ENCODE measurements at places on chromosomes 16 and 17.

GRCh38 chr16:83817022-83817421 is 9.2 kb downstream of the HSBP1 start:
- DNase-seq = no peak

- DNase-seq = no peak
These were observed 131.0 kb downstream of the AATF start for GRCh38 chr17:37079735-37080134.

GRCh38 chr17:65956814-65957213 is 235.1 kb downstream of the CEP112 start:
- DNase-seq = no peak

GRCh38 chr17:45098869-45099616 is 33.3 kb downstream of the PLCD3 start:
- peak; percentile 89 for DNase-seq

DNA sequence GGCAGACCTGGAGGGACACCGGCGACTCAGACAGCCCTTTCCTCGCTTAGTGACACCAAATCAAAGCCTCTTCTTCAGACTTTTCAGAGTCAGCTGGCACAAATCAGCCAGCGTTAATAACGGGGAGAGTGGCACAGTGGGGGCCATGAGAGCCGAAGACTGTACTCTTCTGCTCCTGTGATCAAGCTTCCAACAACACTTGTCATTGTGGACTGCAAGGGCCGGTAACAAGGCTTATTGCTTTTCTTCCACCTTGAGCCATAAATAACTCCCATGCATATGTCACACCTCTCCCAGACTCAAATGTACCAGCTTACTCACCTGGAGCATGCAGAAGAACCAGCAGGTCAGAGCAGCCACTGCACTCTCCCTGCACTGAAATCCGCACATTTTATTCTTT is 12.8 kb downstream of the FLCN start:
- no peak for DNase-seq

DNA sequence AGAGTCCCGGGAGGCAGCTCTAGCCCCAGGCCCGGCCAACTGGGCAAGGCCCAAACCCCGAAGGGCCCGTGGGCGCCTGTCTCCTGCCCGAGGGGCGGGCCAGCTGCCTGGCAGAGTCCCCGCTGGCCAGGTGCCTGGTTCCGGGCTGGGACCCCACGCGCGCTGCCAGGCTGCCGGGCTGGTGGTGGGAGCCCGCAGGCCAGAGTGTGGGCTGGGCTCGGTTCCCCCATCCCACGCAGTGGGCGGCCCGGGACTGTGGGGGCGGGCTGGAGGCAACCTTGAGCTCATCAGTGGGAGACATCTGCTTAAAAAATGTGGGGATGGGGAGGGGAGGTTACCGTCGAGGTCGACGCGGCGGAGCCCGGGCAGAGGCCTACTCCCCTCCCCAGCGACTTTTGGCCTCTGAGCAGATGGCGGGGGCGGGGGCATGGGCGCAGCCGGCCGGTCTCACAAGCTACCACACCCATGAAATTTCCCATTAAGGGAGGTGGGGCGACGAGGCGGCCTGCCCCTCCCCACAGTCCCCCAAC is 176.4 kb upstream of the GSE1 start:
- DNase-seq = no peak

- no peak for DNase-seq
These were observed 48.5 kb downstream of the NOS2 start for GRCh38 chr17:27751622-27752490.

DNA sequence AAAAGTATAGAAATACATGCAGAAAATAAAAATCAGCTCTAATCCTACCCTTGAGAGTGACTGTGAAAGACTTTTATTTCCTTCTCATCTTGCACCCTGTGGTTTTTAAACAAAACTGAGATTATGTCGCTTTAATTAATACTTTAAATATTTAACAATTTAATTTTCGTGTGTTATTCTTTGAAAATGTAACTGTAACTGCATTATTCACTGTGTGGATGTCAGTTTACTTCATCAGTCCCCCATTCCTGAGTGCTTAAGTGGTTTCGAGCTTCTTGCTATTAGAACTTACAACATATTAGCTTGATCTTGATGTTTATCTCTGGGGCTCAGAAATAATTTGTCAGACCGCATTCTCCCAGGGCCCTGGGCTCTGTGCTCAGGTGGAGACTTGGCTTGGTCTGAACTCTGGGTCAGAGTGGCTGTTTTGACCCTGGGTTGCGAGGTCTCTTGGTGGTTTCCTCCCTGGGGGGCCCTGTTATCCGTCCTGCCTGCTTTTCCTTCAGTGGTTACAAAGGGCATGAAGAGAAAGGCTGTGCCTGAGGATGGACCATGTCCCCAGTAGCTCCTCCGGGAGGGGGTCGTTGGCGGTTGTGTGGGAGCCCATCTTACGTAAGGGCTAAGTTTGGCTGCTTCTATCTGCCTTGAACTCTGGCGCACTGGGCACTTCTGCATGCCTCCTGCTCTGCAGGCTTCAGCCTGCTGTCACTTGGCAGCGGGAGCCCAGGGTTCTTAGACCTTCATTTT is 25.7 kb downstream of the AKAP1 start:
- no peak for DNase-seq

- DNase-seq = no peak
These were observed at the start of gene GSG1L for GRCh38 chr16:28063591-28064061. Gene GSG1L, minus strand, starts transcription at chr16:28063714. Its CDS starts 290 bp downstream, at chr16:28063424.

DNA sequence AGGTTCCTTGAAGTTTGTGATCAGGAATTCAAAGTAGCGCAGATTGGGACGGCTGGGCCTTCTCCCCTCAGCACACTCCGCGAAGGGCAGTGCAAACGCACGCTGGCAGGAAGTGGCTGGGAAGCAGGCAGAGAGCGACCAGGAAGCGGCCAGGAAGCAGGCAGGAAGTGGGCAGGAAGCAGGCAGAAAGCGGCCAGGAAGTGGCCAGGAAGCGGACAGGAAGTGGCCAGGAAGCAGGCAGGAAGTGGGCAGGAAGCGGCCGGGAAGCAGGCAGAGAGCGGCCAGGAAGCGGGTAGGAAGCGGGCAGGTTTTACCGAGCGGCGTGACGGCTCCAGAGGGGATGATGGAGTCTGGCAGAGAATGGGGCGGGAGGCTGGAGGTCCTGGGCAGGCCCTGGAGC is 3.2 kb downstream of the DPEP1 start:
- no peak for DNase-seq

DNA sequence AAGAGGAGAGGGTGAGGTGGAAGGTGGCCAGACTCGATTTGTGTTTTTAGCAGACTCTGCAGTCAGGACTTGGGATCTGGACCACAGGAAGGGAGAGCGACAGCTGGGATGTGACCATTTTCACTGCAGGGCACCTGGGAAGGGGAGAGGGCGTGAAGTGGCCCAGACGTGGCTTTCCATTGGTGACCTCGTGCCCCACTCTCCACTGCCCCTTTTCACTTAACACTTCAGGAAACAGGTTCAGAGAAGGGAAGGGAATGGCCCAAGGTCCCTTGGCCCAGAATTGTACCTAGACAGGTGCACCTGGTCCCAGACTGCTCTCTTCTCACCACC is 22.9 kb upstream of the MPRIP start:
- no peak for DNase-seq

DNA sequence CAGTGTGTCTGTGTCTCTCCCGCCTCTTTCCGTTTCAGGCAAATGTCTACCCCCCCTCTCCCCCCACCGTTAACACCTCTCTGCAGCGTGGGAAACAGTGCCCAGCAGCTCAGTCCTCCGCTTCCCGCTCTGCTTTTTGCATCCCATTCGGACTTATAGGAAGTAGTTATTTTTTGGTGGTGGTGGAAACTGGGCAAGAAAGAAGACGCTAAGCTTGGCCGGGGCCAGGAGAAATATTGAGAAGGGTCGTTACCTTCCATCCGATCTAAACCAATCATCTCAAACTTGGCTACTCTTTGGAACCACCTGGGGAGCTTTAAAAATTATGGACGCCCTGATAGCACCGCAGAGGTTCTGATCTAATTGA is 499 bp upstream of the HLF start:
- DNase-seq = no peak

GRCh38 chr17:7881276-7882054 is 7.1 kb upstream of the CHD3 start:
- DNase-seq = peak; percentile 72

GRCh38 chr17:38656959-38657823 is 17.6 kb downstream of the EPOP start:
- DNase-seq = peak; percentile 94

GRCh38 chr17:18217412-18218015 is 7.9 kb upstream of the LLGL1 start:
- DNase-seq = peak; percentile 85

DNA sequence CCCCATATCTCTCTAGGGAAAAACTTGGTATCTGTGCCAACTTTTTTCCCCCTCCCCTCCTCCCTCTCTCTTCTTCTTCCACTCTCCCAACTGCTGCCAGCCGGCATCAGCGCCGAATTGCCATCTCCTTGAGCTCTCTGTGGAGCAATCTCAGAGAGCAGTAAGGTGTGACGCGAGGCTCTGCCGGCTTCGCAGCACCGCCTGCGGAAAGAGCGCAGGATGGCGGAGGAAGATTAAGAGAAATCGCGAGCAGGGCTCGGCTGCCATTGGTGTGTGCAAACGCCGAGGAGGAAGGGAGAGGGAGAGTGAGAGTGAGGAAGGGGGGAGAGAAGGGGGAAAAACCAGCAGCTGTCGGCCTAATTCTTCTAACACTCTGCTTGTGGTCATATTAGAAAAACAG is 44.2 kb downstream of the NEUROD2 start:
- DNase-seq = peak; percentile 39

DNA sequence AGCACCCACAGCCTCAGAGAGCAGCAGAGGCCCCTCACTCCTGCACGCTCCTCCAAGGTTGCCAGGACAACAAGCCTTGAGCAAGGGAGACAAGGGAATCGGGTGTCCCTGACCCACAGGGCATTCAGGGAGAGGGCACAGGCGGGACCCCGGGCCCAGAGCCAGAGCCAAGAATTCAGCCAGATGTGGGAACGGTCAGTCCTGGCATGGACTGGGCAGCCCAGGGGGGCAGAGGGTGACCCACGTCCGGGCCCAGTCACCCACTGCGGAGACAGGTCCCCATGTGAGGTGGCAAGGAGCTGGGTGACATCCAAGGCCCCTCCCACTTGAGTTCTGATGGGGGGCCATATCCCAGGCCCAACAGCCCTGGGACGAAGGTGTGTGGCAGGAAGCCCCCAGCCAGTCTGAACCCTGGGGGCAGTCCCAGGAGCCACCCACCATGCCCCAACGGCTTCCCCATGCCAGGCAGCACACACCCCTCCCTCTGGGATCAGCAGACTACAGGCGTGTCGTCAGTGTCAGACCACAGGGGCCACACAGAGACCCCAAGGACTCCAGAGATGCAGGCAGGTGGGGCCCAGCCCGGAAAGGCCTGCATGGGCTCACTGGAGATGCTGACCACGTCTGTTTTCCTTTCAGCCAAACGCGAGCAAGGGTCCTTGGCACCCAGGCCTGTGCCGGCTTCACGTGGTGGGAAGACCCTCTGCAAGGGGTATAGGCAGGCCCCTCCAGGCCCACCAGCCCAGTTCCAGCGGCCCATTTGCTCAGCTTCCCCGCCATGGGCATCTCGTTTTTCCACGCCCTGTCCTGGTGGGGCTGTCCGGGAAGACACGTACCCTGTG is 23.0 kb downstream of the USP6 start:
- no peak for DNase-seq

GRCh38 chr16:68426347-68426652 is 22.0 kb downstream of the SMPD3 start:
- DNase-seq = no peak

DNA sequence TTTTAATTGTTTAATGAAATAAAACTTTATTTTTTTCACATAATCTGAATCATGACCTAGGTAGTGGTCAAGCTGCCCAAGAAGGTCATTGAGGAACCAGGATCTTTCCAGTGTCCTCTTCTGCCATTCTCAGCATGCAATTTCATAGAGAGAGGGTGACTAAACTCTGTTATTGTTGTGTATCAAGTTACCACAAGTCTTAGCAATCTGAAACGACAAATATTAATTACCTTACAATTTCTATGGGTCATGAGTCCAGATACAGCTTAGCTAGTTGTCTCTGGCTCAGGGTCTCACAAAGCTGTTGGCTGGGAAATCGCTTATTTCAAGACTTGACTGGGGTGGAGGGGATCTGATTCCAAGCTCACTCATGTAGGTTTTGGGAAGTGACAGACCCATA is 37.6 kb downstream of the FTO start:
- DNase-seq = no peak

- DNase-seq = no peak
These were observed 7.0 kb upstream of the IL27 start for GRCh38 chr16:28513484-28514181.

DNA sequence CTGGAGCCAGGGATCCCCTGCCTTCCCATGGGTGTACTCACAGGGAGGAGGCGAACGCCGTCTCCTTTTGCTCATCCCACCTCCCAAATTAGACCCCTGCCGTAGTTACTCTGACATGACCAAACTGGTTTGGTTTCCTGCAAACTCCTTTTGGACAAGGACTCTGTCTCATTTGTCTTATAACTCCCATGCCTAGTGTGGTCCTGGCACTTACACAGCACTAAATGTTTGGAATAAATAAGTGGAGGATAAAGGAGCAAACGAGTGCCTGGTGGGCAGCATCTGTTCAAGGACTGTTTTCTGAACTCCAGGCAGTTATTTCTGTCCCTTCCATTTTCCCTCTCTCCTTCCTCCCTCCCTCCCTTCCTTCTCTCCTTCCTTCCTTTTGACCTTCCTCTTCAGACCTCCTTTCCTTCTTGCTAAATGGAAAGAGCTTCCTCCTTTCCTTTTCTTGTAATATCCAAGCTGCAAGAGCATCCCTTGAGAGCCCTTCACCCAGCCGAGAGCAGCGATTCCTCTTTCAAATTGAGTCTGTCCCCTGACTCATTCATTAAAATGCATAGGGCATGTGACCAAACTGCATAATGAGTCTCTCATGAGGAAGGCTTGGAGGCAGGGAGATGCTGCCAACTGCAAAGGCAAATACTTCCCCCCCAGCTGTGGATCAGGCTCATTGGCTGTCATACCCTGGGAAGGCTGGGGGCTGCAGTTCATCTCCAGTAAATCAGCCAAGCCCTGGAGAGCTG is 36.8 kb downstream of the CHD9 start:
- peak; percentile 95 for DNase-seq

- DNase-seq = no peak
These were observed 67.3 kb downstream of the CNGB1 start for GRCh38 chr16:57903656-57904055.

- no peak for DNase-seq
These were observed 118.8 kb upstream of the FOXF1 start for GRCh38 chr16:86391486-86391885.

DNA sequence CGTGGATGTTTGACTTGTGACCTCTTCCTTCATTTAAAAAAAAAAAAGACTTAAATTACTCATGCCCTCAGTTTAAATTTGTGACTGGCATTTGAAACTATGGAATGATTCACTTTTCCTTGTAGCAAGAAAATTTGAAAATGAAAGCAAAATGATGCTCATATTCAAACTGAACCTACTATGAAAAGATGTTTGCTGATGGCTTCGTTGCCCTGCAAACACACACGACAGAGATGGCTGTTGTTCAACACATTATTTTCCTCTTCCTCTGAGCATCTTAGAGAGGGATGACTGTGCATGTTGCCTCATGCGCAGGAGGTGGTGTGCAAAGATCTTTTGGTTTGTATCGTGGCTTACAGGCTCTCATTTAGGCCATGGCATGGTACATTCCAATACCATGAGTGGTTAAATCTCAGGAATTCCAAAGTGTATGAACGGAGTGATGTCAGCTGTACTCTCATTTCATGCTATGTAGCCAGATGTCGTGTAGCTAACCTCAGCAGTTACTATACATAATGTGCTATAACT is 164.5 kb downstream of the PRKCA start:
- DNase-seq = no peak

Data from Ammon's horn (tissue), 1 donor.